ENCODE measurements at places on chromosomes 3 and 15.

GRCh38 chr15:39054128-39054732 is 489.6 kb upstream of the RASGRP1 start:
- no peak for DNase-seq

- DNase-seq = no peak
Observed at GRCh38 chr3:13095408-13095937, 22.2 kb upstream of the IQSEC1 start.

DNA sequence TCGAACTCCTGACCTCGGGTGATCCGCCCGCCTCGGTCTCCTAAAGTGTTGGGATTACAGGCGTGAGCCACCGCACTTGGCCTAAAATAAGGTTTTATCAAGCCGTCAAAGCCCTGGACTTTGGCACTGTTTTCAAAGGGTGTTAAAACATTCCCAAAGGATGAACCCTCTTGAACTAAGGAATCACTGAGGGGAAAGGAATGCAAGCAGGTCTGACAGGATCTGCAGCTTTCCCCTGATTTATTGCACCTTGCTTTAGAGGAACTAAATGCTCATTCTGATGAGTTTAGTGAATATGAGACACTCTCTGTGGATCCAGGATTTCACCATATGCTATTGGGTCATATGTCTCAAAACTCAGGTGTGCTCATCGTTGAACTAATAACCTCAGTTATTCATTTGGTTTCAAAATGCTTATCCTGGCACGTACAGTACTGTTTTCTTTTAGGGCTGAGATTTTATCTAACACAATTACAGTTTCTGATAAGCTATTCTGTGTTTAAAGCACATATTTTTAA is 63.0 kb upstream of the TSC22D2 start:
- DNase-seq = no peak

DNA sequence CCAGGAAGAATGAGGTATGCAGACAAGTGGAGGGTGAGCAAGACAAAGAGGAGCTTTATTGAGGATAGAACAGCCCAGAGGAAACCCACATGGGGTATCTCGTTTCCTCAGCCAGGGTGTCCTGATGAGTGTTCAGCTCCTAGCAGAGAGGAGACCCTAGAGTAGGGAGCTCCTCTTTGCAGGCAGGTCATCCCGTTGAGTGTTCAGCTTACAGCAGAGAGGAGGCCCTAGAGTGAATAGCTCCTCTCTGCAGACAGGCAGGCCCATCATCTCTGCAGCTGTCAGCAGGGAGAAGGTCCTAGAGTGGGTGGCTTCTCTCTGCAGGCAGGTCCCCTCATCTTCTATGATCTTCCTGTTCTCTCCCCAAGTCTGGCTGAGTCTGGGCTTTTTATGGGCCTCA is 90.6 kb upstream of the TNFSF10 start:
- no peak for DNase-seq

DNA sequence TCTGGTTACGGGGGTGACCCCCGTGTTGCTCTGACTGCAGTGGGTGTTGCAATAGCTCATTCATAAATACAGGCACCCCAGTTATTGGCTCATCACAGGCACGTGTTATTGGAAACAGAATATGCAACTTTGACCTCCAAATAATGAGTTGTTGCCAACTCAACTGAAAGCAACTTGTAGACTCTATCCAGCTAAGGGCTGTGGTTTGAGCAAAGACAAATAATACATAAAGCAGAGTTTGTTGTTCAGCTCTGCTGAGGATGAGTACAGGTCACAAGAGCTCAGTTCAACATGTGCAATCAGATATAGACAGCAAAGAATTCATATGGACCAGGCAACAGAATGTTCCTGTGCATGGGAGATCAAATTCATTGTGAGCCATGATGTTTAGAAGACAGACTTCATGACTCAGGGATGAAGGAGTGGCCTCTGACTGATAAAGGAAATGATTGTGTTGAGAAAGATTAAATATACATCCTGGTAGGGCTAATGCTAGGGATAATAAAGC is 87.6 kb upstream of the LRIG1 start:
- peak; percentile 72 for DNase-seq

DNA sequence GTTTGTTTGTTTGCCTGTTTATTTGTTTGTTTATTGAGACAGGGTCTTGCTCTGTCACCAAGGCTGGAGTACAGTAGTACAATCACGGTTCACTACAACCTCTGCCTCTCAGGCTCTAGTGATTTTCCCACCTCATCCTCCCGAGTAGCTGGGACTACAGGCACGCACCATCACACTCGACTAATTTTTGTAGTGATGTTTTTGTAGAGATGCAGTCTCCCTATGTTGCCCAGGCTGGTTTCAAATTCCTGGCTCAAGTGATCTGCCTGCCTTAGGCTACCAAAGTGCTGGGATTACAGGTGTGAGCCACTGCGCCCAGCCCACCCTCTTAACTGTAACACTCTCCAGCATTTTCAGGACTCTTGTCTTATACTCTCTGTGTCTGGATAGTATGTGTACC is 26.7 kb downstream of the PLD1 start:
- no peak for DNase-seq

DNA sequence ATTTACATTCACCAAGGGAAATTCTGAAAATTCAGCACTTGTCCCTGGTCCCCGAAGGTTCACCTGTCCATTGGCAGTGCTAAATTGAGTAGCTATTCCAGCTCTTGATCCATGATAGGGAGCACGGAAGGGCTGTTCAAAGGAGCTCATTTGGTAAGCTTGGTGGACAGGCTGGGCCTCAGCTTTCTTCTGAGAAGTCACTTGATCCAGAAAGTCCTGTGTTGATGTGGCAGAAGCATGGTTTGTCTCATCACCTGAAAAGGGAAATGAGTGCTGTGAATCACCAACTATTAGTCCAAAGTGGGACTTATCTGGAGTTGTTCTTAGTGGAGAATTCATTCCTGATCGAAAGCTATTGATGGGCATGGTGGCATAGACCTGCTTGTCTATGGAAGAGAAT is 19.9 kb upstream of the SLC12A8 start:
- no peak for DNase-seq

DNA sequence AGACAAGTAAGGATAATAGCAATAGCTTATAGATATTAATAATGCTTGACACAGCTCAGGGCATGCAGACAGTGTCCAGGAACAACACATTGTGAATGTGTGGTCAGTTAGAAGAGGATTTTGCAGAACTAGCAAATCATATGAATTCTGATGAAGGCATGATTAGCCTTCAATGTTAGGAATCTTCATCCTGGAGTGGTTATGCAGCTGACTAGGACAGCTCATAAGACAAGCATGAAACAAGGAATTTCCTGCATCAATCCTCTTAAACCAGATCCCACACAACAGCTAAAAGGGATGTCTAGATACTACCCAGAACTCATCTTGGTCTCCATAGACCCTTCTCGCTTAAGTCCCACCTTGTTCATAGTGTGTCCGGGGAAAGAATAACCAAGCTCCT is 499.0 kb upstream of the ATP11B start:
- DNase-seq = no peak

DNA sequence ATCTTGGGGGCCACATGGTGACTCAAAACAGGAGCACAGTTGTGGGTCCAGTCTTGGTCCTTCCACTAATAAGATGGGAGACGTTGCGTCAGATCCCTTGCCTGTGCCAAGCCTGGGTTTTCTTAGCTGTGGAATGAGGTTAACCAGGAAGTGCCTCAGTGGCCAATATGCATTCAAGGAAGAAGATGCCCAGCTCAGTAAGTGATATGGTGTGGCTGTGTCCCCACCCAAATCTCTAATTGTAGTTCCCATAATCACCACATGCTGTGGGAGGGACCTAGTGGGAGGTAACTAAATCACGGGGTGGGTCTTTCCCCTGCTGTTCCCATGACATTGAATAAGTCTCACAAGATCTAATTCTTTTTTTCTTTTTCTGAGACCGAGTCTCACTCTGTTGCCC is 6.4 kb downstream of the ALG1L2 start:
- no peak for DNase-seq

- DNase-seq = no peak
Observed at GRCh38 chr3:134462331-134462941, 23.3 kb downstream of the ANAPC13 start.

- DNase-seq = no peak
Observed at GRCh38 chr3:41138146-41138545, 61.2 kb upstream of the CTNNB1 start.

DNA sequence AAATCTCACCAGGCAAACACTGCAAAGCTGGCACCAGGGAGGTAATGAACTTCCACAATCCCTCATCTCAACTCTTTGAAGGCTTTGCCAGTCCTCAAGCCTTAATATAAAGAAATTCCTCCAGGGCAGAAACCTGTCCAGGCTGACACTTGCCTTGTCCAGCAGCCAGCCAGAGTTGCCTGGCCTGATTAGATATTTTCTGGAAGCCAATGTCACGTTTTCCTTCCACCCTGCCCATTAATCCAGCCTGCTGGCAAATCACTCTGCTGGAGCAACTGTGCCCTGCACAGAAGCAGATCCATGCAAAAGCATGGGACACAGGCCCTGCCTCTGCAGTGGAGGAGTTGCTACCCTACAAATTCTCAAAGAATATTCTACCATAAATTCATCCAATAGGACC is 56.5 kb downstream of the HEG1 start:
- DNase-seq = no peak

DNA sequence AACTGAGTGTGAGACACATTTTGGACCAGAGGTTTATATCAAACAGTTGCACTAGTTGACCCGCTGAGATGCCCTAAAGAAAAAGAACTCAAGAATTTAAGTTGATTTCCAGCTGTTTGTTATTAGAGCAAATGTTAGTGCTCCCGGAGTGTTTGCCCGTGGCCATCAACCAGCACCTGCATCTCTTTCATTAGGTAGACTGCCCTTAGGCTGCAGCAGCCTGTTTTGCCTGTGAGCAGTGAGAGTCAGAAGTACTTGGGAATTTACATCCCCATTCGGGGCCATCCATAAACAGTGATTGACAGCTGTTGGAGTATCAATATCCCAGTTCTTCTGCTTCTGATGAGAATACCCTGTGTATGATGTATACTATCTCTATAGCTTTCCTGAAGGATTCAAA is 492.6 kb downstream of the RBMS3 start:
- DNase-seq = no peak

GRCh38 chr3:45312836-45313493 is 75.4 kb upstream of the LARS2 start:
- DNase-seq = no peak

DNA sequence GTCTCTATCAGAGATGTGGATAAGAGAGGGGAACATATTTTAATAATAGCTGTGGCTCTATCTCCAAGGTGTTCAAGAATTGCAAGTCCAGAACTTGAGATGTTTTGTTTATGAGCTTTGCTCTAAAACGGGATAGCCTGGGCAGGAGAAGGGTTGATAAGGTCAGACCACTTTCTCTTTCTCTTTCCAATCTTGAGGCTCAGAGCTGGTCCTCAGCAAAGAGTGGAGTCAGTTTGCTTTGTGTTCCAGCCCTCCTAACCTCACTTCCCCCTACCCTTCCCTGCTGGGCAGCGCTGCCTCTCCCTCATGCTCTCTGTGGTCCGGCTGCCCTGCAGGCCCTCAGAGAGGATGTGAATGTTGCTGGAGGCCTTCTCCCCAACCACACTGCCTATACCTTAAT is 13.8 kb downstream of the KLHL6 start:
- DNase-seq = no peak

- no peak for DNase-seq
Observed at GRCh38 chr3:58366699-58367098, 34.0 kb downstream of the PXK start.

- DNase-seq = no peak
Observed at GRCh38 chr15:41782371-41783282, 8.3 kb downstream of the MAPKBP1 start.

GRCh38 chr15:74723754-74724334 is 1.5 kb downstream of the CYP1A1 start:
- DNase-seq = no peak

DNA sequence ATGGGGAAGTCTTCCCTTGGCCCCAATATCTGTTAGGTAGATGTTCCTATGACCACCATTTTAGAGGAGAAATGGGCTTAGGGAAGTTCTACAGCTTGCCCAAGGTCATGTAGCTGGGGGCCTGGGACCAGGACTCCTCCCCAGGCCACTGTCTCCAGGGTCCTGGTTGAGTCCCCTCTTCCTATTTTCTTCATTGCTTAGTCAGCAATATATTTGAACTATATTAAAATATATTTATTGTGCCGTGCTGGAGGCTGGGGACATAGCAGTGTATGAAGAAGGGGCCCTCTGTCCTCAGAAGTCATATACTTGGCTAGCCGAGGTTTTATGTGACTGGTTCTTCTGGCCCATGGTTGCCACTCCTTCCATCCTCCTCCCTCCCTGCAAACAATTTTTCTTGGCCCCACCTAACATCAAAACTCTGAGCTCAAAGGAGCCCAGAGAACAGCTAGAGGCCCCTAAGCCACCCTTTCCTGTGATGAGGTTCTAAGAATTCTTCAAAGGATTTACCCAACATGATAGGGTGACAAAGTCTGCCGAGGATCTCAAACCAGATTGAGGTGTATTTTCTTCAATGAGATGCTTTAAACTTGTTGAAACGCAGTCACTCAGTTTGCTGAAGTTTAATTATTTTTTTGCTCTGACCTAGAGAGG is 121.2 kb upstream of the RASGRP1 start:
- DNase-seq = no peak

DNA sequence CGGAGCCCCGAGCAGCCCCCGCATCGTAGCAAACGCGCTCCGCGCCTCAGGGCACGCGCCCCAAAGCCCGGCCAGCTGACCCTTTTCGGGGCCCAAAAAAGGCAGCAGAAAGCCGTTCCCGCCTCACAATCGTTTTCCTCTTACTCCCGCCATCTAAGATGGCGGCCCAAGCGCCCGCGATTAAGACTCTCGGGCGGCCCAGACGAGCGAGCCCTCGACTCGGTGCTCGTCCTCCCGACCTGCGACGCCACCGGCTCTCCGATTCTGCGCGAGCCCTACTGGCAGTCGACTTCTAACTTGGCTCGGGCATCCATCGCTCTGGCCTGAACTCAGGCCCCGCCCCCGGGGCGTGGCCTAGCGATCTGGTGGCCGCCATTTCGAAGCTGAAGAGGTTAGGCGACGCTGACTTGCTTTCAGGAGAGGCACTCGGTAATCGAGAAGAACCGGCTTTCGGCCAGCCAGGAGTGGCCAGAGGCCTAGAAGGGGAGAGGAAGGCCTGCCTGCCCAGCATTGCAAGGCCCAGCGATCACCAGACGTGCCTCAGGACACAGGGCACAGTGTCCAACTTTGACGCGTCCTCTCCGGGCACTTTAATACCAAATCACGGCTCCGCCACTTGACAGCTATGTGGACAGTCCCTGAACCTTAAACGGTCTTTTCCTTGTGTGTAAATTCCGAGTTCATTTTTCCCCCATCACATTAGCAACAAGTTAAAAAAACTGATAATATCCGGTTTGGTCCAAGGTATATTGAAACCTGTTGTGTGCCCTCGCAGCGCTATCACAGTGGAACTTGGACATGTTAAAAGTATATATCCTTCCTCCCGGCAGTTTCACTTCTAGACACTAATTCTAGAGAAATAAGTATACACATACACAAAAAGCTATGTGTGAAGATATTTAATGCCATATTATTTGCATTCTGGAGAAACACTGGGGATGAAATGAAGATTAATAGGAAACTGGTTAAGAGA is at the start of gene RAF1:
RAF1 (minus strand) TSS at position 182 of the 973 bp plus-strand sequence. CDS start 45,396 bp downstream, outside the sequence.
- peak; percentile 97 for DNase-seq

Measured in fibroblast of the conjunctiva (primary cell).